T-helper 2 cell (primary cell): ENCODE measurements at places on chromosomes 7 and 10.

DNA sequence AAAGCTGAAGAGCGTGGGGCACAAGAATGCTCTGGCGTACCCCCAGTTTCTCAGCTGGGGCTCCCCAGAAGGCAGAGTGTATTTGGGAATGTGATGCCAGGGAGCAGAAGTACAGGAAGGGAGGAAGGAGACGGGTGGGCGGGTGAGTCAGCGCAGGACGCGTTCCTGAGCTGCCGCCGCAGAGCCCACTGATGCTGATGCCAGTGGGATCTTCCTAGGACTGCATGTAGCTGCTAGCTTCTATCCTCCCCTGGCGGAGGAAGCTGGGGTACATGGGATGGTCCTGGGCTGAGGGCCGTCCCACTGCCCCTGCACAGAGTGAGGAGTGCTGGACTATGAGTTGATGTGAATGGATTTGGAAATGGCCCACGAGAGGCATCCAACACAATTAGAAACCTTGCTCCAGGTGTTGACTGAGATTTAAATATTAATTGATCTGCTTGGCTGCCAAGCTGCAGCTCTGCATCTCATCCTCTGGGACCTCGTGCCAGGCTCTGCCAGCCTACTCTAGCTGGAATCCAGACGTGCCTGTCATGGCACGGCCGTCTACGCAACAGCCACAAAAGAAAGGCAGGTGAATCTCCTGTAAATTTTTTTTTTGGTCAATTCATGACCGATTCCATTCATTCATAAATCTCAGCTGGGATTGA, 66.2 kb upstream of the RHEB start:
- DNase-seq: no peak

DNA sequence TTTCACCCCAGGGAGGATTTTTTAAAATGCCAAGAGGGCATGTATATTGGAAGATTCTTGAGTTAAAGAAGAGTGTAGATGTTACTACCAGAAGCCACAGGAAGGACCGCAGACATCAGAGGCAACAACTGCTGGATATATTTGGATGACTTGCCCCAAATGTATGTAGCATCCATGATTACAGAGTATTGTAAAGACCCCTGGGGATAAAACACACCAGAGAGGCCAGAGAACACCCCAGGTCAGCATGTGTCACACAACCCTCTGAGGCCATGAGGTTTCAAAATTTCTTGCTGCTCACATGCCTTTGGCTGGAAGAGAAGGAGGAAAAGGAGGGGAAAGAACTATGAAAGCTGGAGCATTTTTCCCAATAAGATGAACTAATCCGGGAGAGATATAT, 108.0 kb upstream of the LSM8 start:
- no peak for DNase-seq

DNA sequence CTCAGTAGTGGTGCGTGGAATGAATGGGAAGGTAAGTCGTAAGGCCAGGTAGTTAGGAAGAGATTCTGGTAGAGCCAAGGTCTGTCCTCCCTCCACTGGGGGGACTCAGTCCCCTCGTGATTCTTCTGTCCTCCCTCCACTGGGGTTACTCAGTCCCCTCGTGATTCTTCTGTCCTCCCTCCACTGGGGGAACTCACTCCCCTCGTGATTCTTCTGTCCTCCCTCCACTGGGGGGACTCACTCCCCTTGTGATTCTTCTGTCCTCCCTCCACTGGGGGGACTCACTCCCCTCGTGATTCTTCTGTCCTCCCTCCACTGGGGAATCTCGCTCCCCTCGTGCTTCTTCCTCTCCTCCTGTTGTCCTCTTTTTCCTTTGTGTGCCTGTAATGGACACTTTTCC, 125.1 kb downstream of the CELF2 start:
- DNase-seq: no peak

DNA sequence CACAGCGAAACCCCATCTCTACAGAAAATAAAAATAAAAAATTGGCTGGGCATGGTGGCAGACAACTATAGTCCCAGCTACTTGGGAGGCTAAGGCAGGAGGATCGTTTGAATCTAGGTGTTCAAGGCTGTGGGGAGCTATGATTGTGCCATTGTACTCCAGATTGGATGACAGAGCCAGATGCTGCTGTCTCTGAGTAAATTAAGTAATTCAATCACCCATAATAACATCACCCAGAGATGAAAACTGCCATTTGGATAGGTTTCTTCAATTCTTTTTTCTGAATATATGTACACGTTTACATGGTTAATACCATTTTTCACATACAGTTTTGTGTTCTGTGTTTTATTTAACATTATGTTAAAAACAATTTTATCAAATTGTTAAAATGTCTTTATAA, 79.3 kb downstream of the WIPF3 start:
- DNase-seq: no peak

- no peak for DNase-seq
These were observed 185.2 kb downstream of the DYNC1I1 start for GRCh38 chr7:95957510-95957909.

- no peak for DNase-seq
These were observed 88.9 kb upstream of the PAX2 start for GRCh38 chr10:100656454-100656853.

DNA sequence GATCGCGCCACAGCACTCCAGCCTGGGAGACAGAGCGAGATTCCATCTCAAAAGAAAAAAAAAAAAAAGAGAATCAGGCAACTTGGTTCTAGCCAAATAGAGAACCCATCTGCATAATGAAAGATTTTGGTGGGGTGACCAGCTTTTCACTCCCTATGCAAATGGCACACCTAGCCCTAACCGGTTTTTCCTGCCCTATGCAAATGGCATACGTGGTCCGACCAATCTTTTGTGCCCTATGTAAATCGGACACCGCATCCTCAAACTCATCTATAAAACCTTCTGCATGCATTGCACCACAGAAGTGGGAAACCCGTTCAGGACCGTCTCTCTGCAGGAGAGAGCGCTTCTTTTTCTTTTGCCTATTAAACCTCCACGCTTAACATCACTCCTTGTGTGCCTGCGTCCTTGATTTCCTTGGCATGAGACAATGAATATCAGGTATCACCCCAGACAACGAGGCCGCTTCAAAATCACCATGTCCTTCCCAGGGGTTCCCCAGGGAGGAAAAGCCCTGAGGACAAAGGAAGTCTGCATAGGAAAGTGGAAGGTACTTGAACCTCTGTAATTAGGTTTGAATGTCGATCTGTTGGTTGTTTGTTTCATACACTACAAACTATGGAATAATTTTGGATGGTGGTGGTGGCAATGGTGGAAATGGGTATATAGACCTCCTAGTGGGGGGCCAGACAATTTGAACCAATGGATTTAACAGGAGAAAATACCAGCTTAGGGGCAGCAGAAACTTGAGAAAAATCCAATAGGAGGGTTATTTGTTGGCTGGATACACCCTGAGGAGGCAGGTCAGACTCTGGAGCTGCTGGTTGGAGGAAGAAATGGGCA, 396.2 kb downstream of the TYW1 start:
- DNase-seq: no peak
